ENCODE measurements at places on chromosomes 16 and 17. TPM values are rescaled to one million over a fixed set of nuclear protein-coding genes. Genes with fewer than 3 reads are reported as not detected.

The EVI2A gene
- 0.33 TPM for total RNA-seq

The OR1F1 gene
- 0.13 TPM for total RNA-seq

The LITAFD gene
- not detected for total RNA-seq

The ARHGAP27 gene
- 13.9 TPM for total RNA-seq

The FAM20A gene
- total RNA-seq = not detected

The MRPL38 gene
- 31.9 TPM for total RNA-seq

DNA sequence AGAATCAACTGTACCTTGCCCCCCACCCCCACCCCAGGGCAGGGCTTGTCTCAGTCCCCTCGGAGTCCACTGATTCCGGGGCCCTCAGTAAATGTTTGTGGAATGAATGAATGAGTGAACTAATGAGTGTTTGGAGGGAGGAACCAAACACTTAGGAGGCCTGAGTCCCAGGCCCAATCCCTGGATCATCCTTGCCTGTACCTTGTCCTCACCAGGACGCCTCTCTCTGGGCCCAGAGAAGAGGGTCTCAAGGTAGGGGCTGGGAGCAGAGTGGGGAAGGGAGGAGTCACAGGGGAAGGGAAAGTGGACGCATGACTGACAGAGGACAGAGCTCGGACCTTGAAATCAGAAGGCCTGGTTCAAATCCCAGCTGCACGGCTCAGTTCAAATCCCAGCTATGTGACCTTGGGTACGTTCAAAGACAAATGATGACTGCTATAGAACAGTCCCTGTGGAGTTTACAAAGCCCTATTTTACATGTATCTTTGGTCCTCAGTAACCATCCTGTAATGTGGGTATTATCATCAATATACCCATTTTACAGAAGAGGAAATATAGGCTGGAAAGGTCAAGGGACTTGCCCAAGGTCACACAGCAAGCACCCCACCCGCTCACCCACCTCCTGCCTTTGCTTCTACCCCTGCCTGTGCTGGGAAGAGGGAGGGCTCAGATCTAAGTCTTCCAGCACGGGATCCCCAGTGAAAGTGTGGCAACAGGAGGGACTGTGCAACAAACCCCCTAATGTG lies 18.3 kb downstream of the SLC4A1 start:
- no peak for DNase-seq

- no peak for DNase-seq
Observed at GRCh38 chr17:81043725-81044427, 8.9 kb downstream of the BAIAP2 start.

GRCh38 chr17:79147746-79148506 lies 73.3 kb downstream of the ENGASE start:
- DNase-seq = no peak

- no peak for DNase-seq
Observed at GRCh38 chr16:70151391-70151790, 22.2 kb upstream of the CLEC18C start.

- DNase-seq = no peak
Observed at GRCh38 chr17:19619705-19620325, 28.7 kb upstream of the ALDH3A2 start.

DNA sequence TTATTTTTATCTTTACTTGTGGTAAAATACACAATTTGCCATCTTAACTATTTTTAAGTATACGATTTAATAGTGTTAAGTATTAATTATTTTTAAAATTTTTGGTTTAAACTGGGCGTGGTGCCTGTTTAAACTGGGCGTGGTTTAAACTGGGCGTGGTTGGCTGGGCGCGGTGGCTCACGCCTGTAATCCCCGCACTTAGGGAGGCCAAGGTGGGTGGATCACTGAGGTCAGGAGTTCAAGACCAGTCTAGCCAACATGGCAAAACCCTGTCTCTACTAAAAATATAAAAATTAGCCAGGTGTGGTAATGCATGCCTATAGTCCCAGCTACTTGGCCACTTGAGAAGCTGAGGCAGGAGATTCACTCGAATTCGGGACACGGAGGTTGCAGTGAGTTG lies 4.0 kb upstream of the CCDC43 start:
- no peak for DNase-seq

DNA sequence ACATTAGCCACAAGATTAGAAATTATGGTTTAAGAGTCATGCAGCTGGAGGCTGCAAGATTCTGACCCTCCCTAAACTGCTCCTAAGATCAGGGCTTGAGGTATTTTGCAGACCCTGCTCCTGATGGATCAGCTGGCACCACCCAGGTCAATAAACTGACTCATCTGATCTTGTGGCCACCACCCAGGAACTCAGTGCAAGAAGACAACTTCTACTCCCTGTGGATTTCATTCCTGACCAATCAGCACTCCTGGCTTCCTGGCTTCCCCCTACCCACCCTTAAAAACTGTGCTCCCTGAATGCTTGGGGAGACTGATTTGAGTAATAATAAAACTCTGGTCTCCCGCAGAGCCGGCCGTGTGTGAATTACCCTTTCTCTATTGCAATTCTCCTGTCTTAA lies 25.0 kb upstream of the MILR1 start:
- DNase-seq = no peak

GRCh38 chr17:29571486-29571882 lies 3.0 kb downstream of the TP53I13 start:
- no peak for DNase-seq
